ENCODE measurements at places on chromosomes 4 and X.

- DNase-seq = no peak
Measured at GRCh38 chr4:56681158-56681852, at the start of gene HOPX. TSS of gene HOPX (minus strand) at chr4:56681296. CDS start at chr4:56657816, 23,480 bp downstream.

DNA sequence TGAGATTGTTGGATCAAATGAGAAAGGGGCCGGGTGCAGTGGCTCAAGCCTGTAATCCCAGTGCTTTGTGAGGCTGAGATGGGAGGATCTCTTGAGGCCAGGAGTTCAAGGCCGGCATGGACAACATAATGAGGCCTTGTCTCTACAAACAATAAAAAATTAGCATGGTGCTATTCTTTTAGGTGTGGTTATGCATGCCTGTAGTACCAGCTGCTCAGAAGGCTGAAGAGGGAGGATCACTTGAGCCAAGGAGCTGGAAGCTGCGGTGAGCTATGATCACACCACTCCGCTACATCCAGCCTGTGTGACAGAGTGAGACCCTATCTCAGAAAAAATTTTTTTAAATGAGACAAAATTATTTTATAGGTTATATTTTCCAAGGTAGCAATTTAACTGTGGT lies 49.7 kb upstream of the TMEM150C start:
- DNase-seq = no peak

- DNase-seq = no peak
Measured at GRCh38 chr4:128601991-128602695, 207.4 kb upstream of the JADE1 start.

- DNase-seq = no peak
Measured at GRCh38 chr4:112053825-112054350, 91.4 kb upstream of the FAM241A start.

DNA sequence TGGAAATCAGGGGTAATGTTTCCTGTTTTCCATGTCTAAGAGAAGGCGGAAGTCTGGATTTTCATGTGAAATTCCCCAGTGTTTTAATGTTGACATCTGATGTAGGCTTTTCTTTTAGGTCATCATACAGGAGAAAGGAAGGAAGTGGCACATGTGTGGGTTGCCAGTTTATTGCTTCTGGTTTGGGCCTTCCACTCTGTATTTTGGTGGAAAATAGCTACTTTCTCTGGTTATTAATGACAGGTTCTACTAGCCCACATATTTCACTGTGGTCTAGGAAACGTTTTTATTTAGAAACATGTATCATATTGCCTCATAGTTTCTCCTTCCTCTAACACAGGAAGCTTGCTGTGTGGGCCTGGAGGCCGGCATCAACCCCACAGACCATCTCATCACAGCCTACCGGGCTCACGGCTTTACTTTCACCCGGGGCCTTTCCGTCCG lies 7.2 kb downstream of the PDHA1 start:
- no peak for DNase-seq

GRCh38 chr4:130714006-130714405 lies 1618.1 kb downstream of the C4orf33 start:
- DNase-seq = no peak

GRCh38 chr4:2768921-2769336 lies 12.8 kb upstream of the TNIP2 start:
- DNase-seq = no peak

DNA sequence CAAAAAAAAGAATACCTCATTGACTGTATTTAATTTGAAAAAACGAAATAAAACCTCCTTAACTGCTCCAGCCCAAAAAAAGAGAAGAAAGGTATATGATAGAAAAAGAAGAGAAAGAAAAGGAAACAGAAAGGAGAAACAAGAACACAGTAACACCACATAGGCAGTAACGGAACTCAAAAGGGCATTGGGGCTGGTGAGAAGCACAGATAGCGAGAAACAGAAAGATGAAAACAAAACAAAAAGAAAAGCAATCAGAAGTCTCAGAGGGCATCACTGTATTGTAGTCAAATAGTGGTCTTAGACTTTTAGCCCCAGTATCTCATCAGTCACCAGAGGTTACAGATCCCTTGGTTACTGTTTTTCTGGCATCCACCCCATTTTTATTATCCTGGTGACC lies 88.6 kb downstream of the NFKB1 start:
- no peak for DNase-seq

DNA sequence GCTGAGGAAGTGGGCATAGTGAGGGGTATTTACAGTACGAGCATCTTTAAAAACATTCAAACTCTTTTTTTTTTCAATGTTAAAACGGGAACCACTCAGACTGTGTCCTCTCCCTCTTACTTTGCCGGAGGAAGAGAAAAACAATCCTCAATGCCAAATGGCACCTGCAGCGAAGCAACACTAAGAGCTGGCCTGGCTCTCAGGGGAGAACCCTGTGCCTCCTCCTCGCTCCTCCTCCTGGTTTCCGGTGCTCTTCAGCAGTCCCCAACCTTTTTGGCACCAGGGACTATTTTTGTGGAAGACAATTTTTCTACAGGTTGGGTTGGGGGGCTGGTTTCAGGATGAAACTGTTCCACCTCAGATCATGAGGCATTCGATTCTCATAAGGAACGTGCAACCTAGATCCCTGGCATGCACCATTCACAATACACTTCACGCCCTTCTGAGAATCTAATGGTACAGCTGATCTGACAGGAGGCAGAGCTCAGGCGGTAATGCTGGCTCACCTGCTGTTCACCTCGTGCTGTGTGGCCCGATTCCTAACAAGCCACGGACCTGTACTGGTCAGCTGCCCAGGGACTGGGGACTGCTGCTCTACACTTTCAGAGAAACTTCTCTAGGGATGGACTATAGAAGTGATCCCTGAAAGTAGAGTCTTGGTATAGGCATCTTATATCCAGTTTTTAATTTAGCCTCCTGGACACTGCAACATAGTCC lies 404.1 kb downstream of the RAPGEF2 start:
- no peak for DNase-seq
